Ammon's horn (tissue), 1 donor: ENCODE measurements at places on chromosomes 1 and 21.

- no peak for DNase-seq
These were observed 318.9 kb upstream of the PBX1 start for GRCh38 chr1:164240081-164240480.

GRCh38 chr21:31233711-31234110, 110.3 kb downstream of the TIAM1 start:
- DNase-seq = no peak

DNA sequence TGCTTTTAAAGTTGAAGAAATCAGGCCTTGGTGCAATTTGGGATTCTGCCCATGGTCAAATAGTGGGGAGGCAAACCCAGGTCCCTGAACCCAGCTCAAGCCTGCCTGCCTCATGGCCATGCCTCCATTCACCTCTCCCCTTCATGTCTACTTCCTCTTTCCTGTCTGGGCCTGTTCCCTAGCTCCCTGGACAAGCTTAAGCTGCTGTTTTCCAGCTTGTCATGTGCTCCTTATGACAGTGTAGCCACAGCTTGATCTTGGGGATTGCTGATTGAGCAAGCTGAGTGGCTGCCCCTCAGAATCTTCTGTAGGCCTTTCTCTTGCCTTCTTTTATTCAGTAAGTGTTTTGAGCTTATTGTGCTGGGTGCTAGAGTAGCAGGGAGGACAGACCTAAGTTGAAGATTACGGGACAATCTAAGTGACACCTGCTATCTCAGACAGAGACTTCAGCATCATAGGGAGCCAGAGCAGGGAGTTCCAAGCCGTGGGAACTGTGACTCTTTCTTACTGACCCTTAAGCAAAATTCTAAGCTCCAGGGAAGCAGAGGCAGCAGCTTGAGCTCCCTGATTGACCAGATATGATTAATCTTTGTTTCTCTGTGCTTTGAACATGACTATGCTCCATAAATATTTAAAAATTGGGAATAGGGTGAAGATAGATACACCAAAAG, 520 bp upstream of the MR1 start:
- peak; percentile 77 for DNase-seq

DNA sequence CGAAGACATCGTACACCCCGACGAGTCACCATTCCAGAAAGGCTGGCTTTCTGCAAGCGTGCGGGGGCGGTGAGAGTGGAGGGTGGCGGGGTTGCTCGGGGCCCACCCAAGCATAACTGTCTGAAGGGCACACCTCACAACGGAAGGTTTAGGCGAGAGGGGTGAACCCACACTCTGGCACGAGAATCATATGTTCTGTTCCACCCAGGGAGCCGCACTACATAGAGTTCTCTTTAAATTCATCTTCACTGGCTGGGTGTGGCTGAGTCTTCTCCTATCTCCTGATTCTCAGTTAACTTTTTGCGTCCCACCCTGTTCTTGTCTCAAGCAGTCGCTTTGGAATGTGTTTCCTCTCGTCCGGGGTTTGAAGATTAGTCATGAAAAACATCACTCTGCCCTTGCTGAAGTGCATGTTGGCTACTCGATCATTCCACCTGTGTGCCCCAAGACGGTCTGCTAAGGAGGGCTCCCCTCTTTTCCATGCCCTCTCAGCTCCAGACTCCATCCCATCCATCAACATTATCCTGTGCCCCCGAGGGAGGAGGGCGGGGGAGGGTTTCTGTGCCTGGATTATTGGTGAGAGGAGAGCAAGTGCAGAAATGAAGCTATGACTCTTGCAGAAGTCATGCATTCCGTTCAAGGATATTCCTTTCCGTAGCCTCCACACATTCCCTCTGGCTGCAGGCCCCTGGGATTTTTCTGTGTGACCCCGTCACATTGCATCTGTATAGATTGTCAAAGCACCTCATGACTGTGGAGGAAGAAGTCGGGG, 53.5 kb upstream of the CD34 start:
- DNase-seq = no peak

DNA sequence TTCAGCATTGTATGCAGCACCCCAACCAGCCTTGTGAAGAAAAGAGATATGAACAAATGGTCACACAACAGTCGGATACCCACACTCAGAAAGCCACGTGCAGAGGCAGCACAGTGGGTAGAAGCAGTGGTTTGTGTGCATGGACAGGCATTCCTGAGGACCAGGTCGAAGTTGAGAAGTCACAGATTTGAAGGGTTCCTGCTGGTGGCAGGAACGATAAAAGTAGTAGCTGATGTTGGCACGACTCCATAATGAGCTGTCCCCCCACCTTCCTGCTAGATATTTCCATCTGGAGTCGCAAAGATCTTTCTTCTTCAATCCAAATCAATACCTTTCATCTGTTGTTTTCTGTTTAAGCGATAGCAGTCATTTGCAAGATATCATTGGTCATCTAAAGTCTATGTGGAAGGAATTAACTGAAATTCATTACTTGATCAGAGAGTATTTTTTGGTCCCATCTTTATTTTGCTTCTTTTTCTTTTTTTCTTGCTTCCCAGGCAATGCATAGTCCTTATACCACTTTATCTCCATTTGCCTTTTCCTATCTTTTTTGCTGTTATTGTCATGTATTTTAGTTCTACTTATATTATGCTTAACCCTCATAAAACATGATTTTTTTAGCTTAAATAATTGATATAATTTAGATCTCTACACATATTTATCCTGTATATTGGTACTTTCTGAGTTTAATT, 176.4 kb downstream of the DHRS3 start:
- DNase-seq = no peak

DNA sequence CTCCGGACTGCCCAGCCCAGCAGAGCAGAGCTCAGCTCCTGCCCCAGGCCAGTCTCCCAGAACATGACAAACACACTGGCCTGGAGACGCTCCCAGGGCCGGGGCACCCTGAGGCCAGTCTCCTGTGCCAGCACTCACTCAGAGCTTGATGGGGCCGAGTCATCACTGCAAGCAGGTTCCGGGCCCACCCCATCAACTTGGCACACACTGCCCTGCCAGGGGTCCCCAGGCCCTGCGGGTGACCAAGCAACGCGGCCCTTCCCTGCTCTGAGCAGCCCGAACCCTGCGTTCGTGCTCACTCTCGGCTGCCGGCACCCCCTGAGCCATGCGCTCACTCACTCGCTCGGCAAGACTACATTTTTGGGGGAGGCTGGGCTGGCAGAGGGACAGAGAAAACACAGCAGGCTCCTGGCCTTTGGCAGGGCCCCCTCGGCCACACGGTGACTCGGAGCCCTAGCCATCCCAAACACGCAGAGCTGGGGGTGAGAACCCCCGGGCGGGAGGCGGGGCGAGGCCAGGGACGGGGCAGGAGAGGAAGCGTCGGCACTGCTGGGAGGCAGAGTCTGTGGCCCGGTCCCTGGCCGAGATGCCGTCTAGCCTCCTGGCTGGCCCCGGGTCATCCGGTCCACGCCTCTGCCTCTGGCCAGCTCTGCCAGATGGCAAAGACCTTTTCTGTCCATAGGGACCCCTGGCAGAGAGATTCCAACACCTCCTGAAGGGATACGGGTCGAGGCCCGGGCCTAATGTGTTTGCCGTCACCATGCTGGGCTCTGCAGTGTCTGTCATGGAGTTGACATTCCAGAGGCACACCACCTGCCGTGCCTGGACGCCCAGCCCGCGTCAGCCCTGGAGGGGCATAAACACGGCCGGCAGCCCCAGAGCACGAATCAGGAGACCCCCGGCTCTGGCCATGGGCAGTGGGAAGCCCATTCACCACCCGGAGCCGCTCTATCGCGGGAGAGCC, 68.0 kb downstream of the MEGF6 start:
- DNase-seq = no peak
